ENCODE measurements at places on chromosomes 5 and 9.

- no peak for DNase-seq
Observed at GRCh38 chr5:59317023-59317773, 576.3 kb downstream of the PDE4D start.

- no peak for DNase-seq
Observed at GRCh38 chr9:37927132-37927531, 23.2 kb upstream of the SLC25A51 start.

DNA sequence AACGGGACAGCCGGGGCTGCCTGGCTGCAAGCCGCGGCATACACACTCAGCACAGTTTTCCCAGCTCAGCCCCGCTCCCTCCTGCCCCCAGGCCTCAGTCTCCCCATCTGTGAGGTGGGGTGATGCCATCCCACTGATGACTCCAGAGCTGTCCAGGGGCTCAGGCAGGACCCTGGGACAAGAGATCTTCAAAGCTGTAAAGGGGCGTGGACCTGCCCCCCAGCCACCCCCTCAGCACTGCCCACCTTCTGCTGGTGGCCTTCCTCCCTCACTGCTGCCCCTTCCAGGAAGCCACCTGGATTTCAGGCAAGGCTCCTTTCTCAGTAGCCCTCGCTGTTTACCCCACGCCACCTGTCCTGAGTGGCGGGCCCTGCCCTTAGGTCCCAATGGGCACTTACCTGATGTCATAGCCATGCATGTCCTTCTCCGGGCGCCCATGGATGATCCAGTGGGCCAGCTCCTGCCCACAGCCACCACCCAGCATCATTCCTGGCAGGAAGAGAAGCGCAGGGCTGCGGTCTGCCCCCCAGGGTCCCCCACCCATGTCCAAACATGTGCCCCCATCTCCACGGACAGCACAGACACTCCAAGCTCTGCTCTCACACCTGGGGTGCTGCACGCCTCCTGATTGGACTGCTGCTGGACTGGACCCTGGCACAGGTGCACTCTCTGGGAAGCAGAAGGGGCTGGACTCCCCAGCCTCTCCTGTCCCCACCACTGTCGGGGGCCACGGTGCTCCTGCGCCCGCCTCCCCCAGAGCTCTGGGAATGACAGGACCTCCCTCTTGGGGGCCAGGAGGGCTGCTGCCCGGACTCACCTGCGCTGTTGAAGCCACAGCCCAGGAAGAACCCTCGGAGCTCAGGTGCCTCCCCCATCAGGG, 25.7 kb downstream of the SARDH start:
- no peak for DNase-seq

GRCh38 chr9:114551750-114552685, 35.6 kb upstream of the ATP6V1G1 start:
- no peak for DNase-seq
